ENCODE measurements at places on chromosomes 3 and 15.

GRCh38 chr15:45499426-45499825, 23.1 kb downstream of the SLC30A4 start:
- DNase-seq, result no peak

DNA sequence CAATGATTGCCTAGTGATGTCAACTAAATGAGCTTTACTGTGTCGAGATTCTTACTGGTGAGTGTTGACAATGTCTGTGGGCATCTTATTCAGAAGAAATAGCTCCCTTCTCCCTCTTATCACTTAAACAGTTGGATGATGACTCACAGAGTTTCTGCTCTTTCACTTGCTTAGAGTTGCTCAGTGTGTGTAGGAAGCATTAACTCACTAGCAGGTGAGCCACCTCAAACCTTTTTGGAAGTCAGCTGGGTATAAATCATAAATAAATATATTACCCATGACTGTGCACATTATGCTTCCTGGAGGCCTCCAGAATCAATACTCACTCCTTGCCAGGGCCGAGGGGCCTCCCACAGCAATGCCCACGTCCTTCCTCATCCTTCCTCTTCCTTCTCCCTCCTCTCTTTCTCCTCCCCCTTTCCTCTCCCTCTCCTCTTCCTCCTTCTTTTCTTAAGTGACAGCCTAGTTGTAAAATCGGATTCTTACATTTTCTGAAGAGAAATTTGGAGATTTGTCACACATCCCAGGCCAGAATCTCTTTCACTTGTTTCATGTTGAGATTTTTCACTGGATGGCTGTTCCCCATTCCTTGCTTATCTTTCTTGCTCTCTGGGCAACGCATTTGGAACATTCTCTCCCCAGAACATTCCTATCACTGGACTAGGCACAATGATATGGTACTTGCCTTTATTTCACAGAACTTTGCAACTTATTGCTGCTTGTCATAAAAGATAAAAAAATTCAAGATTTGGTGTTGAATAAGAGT, 17.5 kb downstream of the SHC4 start:
- DNase-seq, result no peak

- DNase-seq, result no peak
These were observed 621.5 kb upstream of the ZNF385D start for GRCh38 chr3:22372292-22373062.

DNA sequence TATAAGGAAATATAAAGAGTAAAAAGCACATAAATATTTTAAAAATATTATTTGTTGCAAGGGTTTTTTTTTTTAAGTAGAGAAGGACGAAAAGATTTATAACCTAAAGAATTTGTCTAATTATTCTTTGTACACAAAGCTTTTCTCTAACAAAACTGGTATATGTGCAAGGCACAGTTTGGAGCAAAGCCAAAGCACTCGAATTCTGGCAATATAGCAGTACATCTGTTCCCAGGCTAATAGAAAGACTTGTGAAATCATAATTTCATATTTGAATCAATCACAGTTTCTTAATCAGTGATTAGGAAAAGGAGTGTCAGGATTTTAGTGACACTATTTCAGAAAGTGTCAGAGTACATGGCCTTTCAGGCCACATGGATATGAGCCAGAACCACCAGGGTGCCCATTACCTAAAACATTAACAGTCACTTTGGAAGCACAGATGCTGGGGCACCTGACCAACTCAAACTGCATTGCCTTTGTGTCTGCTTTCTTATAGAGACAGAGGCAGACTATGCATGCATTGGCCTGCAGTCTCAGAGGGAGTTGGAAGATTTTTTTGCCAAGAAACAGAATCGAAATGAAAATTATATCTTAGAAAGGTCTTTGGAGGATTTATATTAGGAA, 651.8 kb upstream of the SGO1 start:
- DNase-seq, result no peak

GRCh38 chr3:197270558-197271317, 27.7 kb downstream of the DLG1 start:
- DNase-seq, result no peak

- DNase-seq, result no peak
These were observed 682.1 kb upstream of the CFAP20DC start for GRCh38 chr3:59731943-59732342.

- DNase-seq, result no peak
These were observed 35.9 kb downstream of the SATB1 start for GRCh38 chr3:18389108-18389733.

All from T-helper 22 cell (primary cell).